ENCODE measurements at places on chromosomes 12 and 14. TPM values are rescaled to one million over a fixed set of nuclear protein-coding genes. Genes with fewer than 3 reads are reported as not detected.
A peak's percentile ranks its signal among the peaks of the same experiment; 100 is the strongest.

- no peak overlapping the region for H3K4me3 ChIP-seq
- no peak for DNase-seq
- peaks cover 12% of the 10 kb centered on the region for H3K4me1 ChIP-seq
- no peaks in the 10 kb centered on the region for H3K27me3 ChIP-seq
- H3K36me3 ChIP-seq, result no peaks in the 10 kb centered on the region
These were observed 496.2 kb downstream of the EGLN3 start for GRCh38 chr14:33454707-33455106.

DNA sequence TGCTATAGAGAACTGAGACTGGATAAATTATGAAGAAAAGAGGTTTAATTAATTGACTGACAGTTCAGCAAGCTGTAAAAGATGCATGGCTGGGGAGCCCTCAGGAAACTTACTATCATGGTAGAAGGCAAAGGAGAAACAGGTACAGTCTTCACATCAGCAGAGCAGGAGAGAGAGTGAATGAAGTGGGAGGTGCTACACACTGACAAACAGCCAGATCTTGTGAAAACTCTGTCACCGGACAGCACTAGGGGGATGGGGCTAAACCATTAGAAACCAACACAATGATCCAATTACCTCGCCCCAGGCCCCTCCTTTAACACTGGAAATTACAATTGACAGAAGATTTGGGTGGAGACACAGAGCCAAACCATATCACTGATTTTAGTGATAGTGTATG lies 682.4 kb downstream of the SLC16A7 start:
- no peak overlapping the region for H3K4me3 ChIP-seq
- no peaks in the 10 kb centered on the region for H3K27me3 ChIP-seq
- no peak for DNase-seq
- no peaks in the 10 kb centered on the region for H3K4me1 ChIP-seq
- H3K36me3 ChIP-seq, result no peaks in the 10 kb centered on the region

The SLCO1C1 gene
- total RNA-seq, result 12.0 TPM

DNA sequence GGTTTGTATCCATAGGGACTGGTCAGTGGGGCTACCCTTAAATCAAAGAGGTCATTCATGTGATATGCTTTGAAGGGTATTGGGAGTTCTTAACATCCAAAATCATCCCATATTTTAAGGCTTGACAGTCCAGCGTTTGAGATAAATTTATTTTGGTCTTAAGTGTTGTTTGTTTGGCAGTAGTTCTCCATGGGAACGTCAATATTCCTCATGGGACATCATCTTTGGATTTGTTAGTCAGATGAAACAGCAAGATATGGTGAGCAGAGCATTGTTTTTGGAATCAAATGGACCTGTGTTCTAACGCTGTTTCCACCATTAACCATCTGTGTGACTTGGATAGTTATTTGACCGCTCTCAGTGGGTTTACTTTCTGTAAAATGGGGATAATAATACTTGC lies 45.9 kb upstream of the GSG1 start:
- no peaks in the 10 kb centered on the region for H3K27me3 ChIP-seq
- no peak overlapping the region for H3K4me3 ChIP-seq
- H3K27ac ChIP-seq, result no peak overlapping the region
- H3K4me1 ChIP-seq, result no peaks in the 10 kb centered on the region

- peak; percentile 49 for DNase-seq
- H3K27ac ChIP-seq, result peak overlapping the region; percentile 98
- peaks cover 5% of the 10 kb centered on the region for H3K4me1 ChIP-seq
These were observed 941 bp downstream of the ZDHHC17 start for GRCh38 chr12:76764856-76765255.

The ASCL1 gene
- 7.6 TPM for total RNA-seq

Measured in spinal cord (tissue), 10 donors.